Gastroesophageal sphincter (tissue), 4 donors: ENCODE measurements at places on chromosomes 12 and 14. TPM values are rescaled to one million over a fixed set of nuclear protein-coding genes. Genes with fewer than 3 reads are reported as not detected.

GRCh38 chr12:42846782-42847181, 257.2 kb upstream of the PRICKLE1 start:
- no peak for ATAC-seq

- ATAC-seq: no peak
Observed at GRCh38 chr14:20631023-20631879, 10.2 kb downstream of the OR6S1 start.

Gene IKZF4
- 5.8 TPM for total RNA-seq

Gene DUSP6
- total RNA-seq: 52.8 TPM

DNA sequence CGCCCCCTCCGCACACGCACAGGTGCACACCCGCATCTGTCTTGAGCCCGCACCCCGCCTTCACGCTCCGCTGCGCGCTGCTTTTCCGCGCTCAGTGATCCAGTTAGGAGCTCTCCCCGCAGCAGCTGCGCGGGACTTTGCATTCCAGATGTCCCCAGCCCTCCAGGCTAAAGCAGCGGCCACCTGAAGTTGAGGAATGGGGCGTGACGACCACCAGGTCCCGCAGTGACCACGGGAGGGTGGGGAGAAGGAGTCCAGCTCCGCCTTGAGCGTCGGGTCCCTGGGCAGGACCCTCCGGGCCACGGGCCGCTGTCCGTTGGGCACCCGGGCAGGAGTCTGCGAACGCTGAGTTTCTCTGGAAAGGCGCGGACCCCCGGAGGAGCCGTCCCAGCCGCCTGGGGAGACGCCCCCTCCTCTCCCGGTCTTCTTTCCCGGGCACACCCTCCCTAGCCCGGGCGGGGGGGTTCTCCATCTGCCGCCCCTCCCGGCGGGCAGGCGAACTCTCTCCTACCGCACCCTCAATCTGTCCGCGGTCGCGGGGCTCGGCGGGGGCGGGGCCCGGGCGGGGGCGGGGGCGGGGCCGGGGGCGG, 334 bp upstream of the TMEM132C start:
- ATAC-seq: no peak

Gene LRCOL1
- not detected for total RNA-seq

Gene CFAP54
- total RNA-seq: 4.2 TPM

Gene VPS29
- total RNA-seq: 101 TPM

DNA sequence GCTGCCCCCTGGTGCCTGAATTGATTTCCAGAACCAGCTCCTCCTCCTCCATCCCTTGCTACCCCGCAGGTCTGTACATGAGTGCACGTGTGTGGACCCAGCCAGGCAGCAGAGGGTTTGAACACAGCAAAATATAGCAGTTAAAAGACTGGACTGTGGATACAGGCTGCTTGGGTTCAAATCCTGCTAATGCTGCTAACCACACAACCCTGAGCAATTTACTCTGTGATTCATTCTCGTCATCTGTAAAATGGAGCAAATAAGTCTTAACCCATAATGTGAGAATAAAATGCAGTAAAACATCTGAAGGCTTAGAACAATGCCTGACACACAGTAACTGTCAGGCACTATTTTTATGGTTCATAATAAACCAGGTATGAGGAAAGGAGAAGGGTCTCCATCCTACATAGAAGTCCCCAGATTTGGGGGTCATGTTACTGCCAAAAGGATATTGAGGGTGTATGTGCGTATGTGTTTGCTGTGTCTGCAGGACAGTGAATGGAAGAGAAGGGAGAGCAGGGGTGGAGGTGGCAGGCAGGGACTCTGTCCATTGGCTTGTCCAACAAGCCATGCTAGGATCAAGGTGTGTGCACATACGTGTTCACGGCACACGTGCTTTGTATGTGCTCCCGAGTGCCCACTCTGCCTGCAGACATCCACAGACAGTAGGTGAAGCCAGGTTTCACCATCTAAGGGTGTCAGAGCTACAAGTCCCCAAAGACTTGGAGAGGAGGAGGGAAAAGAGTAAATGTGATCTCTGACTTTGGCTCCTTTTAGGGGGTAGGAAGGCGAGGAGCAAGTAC, 1.5 kb upstream of the STAT6 start:
- peak; percentile 59 for ATAC-seq

DNA sequence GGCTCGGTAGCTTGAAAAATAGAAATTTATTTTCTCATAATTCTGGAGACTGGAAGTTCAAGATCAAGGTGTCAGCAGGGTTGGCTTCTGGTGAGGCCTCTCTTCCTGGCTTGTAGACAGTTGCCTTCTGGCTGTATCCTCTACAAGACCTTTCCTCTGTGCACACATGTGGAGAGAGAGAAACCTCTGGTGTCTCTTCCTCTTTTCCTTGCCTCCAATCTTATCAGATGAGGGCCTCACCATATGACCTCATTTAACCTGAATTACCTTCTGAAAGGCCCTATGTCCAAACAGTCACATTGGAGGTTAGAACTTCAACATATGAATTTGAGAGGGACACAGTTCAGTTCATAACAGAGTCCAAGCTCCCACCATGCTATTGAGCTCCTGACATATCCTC, 166.4 kb downstream of the TTC8 start:
- ATAC-seq: no peak

- ATAC-seq: no peak
Observed at GRCh38 chr14:94467728-94468520, 8.1 kb downstream of the SERPINA9 start.

GRCh38 chr14:68112442-68112841, 292.9 kb downstream of the RAD51B start:
- ATAC-seq: no peak

DNA sequence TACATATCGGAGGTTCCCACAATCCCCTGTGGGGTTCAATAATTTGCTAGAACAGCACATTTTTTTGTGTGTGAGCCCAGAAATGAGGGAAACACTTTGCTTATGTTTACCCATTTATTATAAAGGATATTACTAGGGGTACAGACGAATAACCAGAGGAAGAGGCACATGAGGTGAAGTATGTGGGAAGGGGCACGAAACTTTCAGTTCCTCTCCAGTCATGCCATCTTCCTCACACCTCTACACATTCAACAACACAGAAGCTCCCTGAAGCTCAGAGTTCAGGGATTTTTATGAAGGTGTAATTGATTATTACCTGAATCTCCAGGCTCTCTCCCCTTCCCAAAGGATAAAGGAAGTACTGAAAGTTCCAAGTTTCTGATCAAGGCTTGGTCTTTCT, 30.2 kb upstream of the DYRK2 start:
- ATAC-seq: no peak

- no peak for ATAC-seq
Observed at GRCh38 chr12:98909746-98910145, 264.7 kb downstream of the APAF1 start.

Gene DEGS2
- 0.94 TPM for total RNA-seq

GRCh38 chr12:105428793-105429395, 98.4 kb downstream of the C12orf75 start:
- ATAC-seq: no peak

Gene PYGL
- total RNA-seq: 39.7 TPM

- no peak for ATAC-seq
Observed at GRCh38 chr12:23096321-23096720, 471.4 kb downstream of the ETNK1 start.

DNA sequence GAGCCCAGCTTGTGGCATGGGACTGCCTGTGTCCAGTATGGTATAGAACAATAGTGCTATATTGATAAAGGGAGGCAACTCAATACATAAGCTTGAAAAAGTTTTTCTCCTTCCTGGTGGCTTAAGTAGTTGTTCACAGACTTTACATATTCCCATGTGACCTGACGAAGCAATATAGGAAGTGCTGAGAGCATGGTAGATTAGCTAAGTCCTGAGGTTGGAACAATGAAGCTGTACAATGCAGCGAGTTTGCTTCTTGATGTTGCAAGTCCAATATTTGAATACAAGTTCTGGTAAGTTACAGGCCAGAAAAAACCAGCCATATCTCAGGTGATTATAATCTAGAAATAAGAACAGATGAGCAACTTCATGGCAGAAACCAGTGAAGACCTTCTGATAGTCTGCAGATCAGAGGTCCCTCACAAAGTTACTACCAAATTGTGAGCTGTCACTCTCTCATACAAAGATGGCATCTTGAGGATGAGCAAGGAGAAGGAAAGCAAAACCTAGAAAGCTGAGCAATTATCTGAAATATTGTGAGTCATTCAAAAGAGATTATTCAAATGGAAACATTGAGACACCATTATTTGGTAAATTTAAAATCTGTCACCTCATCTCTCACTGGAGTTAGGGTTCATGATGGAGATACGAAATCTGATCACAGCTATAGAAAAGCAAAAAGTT, 72.9 kb upstream of the BTG1 start:
- no peak for ATAC-seq

Gene C14orf93
- total RNA-seq: 16.0 TPM

GRCh38 chr14:104685216-104685997, 4.0 kb upstream of the INF2 start:
- no peak for ATAC-seq

Gene LTB4R
- total RNA-seq: 3.5 TPM

GRCh38 chr12:47156167-47156736, 76.5 kb upstream of the AMIGO2 start:
- ATAC-seq: no peak

GRCh38 chr12:23025372-23026016, 400.5 kb downstream of the ETNK1 start:
- ATAC-seq: no peak

DNA sequence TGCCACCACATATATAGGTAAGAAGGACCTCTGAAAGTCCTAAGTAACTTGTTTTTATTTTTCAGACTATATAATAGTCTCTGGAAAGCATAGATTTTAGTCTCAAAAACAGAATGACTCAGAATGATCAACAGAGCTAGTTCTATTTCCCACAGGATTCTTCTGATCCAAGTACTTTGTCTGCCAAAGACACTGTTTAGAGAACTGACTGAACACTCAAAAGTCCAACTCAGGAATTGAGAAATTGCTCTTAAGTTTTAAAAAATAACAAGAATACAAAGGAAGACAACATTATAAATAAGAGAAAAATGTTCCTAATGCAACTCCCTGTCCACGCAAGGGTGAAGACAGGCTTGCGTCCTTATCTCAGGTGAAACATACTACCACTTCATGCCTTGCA, 29.0 kb downstream of the LGMN start:
- ATAC-seq: peak; percentile 53

DNA sequence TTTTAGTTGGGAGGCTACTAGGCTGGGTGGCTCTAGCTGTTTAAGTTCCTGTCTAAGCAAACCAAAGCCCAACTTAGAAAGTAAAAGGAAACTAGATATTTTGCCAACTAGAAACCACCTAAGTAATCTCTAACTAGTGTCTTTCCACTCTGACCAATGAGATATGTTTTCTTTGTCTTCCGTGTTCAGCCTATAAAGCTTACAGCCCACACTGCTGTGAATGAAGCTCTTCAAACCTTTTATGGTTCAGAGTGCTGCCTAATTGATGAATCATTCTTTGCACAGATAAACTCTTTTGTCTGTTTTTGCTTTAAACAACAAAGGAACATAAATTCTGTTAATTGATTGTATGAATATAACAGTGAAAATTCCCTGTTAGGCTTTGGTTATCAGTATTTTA, 66.1 kb downstream of the FUT8 start:
- ATAC-seq: no peak

Gene CCDC198
- not detected for total RNA-seq

DNA sequence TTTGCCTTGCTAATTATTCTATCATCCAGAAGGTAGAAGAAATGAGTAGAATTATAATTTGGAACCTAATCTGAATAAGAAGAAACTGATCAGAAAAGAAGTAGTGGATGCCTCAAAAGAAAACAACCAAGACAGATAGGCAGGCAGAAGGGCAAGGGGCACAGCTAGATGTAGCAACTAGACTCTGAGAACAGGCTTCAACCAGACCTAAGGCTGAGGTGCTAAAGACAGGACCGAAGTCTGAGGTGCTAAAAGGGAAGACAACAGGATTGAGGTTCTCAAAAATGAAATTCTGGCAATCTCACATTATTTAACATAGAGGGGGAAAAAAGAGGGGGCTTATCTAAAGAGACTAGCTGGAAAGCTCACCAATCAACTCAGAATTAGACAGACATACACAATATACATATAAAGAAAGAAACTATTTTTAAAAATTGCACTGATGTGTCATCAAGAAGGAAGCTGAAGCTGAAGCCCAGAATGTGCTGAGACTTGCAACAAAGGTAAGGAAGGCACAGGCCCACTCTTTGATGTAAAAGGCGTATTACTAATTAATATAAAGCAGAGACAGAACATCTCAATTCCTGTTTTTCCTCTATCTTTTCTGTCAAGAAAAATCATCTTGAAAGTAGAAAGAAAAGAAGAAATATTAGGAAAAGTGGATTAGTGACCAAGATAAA, 43.8 kb upstream of the CSRNP2 start:
- ATAC-seq: no peak

Gene MYF5
- total RNA-seq: not detected

Gene POTEM
- not detected for total RNA-seq

DNA sequence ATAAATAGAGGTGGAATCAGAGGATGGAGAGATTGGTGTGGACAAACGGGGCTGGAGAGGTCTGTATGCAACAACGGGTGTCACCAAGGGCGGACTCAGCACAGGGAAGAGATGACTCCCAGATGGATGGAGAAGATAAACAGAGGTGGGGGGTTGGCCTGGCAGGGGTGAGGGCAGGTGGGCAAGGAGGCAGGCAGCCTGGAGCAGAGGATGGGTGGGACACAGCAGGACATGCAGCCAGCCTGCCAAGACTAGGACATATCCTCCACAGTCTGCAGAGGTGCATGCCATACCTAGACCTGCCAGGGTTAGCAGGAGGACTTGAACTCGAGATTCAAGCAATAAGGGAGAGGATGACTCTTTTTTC, 56.2 kb downstream of the TTC7B start:
- no peak for ATAC-seq

- ATAC-seq: no peak
Observed at GRCh38 chr14:54787261-54787660, 115.4 kb downstream of the GCH1 start.

Gene GALNT16
- 6.0 TPM for total RNA-seq

GRCh38 chr12:16467272-16467671, 119.8 kb downstream of the MGST1 start:
- no peak for ATAC-seq

Gene NR1H4
- not detected for total RNA-seq

Gene IGF1
- 17.3 TPM for total RNA-seq

Gene TM7SF3
- total RNA-seq: 80.1 TPM
